ENCODE measurements at places on chromosomes 1 and 21.
A peak's percentile ranks its signal among the peaks of the same experiment; 100 is the strongest.

DNA sequence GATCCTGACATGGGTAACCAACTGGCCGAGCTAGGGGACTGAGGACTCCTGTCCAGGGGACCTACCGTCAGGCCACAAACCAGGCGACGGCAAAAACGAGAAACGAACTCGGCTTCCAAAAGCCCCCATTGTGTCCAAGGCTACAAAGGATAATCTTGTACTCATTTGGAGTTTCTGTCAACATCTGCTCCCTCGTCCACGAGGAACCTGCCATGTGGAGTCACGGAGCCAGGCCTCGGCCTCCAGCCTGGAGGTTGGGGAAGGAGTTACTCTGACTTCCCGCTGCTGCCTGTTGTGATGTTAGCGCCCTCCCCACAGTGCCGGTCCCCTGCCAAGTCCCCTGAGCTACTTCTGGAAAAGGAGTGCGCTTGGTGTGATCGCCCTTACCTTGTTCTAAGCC, 7.3 kb downstream of the KRTAP10-1 start:
- no peak for DNase-seq

DNA sequence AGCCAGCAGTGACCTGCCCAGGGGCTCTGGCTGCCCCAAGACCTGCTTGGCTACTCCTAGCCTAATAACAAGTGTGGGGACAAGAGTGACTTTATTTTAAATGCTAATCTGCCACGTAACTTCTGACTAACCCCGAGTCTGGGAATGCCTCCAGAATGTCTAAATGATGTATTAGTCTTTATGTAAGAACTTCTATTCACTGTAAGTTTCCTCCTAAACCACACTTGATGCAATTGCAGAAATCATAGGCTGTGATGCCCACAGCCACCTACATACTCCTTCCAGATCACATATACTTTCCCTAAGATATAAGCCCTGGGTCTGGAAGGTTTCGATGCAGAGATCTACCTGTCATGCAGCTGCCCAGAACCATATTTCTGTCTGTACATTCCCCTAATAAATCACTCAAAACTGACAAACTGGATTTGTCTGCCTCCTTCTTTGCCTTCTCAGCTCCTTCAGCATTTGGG, 5.9 kb upstream of the VPS45 start:
- DNase-seq = no peak

DNA sequence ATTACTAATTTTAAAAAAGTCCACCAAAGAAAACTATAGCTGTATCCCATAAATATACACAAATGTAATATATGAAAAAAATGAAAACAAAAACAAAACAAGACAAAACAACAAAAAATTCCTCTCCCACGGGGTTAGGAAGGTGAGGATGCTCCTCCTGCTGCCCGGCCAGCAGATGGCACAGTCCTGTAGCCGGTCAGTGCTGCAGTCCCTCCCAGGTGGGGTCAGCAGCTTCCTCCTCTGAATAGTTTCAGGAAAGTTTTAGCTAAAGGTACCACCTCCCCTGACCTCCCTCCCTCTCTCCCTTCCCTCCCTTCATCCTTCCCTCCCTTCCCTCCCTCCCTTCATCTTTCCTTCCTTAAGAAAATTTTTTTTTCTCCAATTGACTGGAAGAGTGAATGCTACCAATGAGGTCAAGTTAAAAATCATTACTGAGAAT, 67.8 kb upstream of the BCL10 start:
- DNase-seq = no peak

- DNase-seq = no peak
Observed at GRCh38 chr1:231134624-231135023, 27.2 kb upstream of the TRIM67 start.

DNA sequence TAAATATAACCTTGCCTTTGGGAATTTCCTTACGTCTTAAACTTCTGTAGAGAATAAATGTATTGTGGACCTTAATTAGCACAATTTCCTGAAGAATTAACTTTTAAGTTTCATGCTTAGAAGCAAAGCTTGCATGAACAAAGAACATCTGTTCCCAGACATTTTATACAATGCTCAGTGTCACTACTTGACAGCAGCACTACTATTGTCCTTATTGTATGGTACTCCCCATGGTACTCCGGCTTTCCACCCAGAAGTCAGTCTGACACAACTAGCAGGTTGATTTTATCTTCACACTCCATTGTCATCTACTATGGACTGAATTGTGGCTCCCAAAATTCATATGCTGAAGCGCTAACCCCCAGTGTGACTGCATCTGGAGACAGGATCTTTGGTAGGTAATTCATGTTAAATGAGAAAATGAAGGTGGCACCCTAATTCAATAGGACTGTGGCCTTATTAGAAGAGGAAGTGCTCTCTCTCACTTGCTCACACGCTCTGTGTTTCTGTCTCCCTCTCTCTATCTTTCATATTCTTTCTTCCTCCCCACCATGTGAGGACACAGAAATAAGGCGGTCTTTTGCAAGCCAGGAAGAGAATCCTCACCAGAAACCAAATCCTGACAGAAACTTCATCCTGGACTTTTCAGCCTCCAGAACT, 10.7 kb upstream of the OR2B11 start:
- DNase-seq = no peak

- DNase-seq = no peak
Observed at GRCh38 chr1:30895944-30896660, 12.5 kb downstream of the SDC3 start.

GRCh38 chr1:178706432-178706831, 18.6 kb upstream of the RALGPS2 start:
- DNase-seq = no peak

DNA sequence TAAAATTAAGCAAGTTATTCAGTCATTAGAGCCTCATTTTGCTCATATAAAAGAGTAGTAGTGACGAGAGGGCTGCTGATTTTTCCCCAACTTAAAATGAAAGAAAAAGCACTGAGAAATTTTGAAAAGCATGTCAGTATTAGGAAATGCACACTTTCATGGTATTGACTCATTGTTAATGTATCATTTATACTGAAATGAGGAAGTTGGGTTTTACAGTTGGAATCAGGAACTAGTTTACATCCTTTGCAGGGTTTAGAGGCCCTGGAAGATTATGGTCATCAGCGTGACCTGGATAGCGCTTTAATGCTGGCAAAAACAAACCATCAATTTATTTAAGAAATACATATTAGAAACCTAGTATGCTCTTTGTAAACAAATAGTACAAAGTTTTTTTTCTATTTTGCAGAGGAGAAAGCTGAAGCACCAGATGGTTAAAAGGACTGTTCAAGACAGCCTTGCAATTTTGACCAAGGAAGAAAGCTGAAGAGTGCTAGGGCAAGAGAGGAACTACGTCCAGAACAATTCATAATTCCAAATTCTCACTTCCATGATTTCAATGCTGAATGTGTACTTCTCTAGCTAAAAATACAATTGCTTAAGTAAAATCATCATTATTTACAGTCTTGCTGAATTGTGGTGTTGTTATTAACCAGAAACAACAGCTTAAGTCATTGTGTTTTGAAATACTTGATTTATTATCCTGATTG, 94.8 kb upstream of the SGIP1 start:
- no peak for DNase-seq

- DNase-seq = no peak
Observed at GRCh38 chr21:46008893-46009621, 27.5 kb downstream of the COL6A1 start.

GRCh38 chr21:34077888-34078287, 4.5 kb downstream of the MRPS6 start:
- no peak for DNase-seq

- DNase-seq = no peak
Observed at GRCh38 chr1:244118109-244118761, 67.2 kb downstream of the ZBTB18 start.

DNA sequence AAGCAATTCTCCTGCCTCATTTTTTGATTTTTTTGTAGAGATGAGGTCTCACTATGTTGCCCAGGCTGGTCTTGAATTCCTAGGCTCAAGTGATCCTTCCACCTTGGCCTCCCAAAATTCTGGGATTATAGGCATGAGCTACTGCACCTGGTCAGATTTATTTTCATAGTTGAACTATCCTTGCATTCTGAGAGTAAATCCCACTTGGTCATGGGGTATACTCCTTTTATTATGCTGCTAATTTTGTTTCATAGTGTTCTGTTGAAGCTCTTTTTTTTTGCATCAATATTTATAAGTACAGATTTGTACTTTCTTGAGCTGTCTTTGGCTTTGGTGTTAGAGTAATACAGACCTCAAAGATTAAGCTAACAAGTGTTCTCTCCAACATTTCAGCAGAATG, 12.8 kb upstream of the CCSAP start:
- no peak for DNase-seq

DNA sequence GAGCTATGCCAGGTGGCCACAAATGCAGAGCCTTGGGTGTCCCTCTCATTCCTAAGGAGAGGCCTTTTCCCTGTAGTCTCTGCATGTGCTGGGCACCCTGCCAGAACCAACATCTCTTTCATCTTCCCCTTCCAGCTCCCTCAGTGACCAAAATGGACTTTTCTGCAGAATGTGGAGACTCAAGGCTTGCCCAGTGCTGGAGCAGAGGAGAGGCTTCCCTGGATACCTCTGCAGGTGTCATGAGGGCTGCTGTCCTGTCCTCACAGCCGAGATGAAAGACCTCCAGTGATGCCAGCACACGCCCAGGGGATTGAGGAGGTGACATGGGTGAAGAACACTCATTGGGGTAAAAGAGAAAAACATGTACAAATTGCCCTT, 347.0 kb upstream of the AJAP1 start:
- no peak for DNase-seq

DNA sequence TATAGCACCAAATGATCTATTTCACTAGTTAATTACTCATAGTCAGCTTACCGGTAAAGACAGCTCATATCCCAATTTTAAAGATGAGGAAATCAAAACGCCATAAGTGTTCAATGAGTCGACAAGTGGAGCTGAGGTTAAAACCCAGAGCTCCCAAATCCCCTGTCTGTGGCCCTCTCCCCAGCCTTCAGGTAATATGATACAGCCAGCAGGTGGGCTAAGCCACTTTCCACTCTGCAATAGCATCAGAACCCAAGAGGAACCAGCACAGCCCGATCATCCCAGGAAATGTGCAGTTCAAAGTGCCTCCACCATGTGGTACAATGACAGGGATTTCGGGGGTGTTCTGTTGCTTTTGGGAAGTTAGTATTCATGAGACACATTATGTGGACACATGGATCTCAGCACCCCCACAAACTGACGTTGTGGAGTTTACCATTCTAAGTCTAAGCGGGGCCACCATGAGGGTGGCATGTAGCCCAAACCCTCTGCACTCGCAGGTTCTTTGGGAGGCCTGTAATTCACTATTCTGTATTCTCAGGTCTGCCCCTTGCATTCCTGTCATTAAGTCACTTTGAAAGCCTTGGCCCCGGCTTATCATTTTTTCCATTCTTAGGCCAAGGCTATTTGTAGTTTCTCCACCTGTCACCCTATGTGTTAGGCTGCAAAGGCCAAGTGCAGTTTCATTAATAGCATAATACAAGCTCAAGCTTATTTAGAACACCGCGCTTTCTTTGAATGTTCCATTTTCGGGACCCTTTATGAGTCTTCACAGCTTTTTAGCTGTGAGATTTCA, 26.3 kb upstream of the ACTN2 start:
- no peak for DNase-seq

DNA sequence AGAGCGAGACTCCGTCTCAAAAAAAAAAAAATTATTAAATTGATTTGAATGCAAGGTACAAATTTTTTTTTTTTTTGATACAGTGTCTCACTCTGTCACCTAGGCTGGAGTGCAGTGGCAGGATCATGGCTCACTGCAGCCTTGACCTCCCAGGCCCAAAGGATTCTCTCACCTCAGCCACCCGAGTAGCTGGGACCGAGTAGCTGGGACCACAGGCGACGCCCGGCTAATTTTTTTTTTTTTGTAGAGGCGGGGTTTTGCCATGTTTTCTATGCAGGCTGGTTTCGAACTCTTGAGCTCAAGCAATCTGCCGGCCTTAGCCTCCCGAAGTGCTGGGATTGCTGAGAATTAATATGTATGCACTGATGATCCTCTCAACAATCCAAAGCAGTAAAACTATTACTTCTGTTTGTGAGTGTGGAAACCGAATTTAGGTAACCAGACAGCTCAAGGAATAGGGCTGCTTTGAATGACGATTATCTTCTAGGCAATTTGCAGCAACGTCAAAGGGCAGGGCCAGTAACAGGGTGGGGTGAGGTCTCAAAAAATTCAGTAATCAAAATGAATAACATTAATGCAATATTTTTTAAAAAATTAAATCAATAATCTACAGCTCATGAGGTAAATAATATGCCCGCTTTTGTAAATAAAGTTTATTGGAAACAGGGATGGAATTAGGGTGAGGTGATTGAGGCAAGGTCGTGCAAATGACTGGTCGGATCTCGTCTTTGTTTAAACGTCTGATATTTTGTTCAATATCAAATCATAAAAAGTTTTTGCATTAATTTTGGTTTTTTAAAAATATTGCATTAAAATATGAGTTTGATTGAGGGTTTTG, 1.2 kb downstream of the CLSPN start:
- peak; percentile 1 for DNase-seq

DNA sequence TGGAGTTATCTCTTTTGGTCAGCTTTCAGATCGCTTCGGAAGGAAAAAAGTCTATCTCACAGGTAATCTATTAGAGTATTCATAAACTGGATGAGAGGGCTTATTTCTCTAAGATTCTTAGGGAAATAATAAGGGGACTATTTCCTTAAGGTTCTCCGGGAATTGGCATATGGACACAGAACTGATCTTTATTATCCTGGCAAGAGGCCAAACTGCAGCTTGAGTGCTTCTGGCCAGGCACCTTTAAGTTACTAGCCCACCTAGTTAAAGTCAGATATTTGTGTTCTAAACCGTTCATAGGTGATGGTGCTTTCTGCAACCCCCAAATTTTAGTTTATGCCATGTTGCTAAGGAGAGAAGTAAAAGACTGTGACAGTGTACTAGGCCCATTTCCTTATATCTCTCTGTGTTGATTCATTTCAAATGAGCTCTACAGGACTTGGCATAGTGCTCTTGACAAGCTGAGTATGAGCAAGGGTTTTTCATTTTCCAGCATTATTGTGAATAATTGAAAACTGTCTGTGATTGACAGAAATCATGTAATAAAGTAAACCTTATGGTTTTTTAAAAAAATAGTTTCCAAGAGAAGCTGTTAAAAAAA, 43.4 kb downstream of the SLC22A15 start:
- DNase-seq = no peak

DNA sequence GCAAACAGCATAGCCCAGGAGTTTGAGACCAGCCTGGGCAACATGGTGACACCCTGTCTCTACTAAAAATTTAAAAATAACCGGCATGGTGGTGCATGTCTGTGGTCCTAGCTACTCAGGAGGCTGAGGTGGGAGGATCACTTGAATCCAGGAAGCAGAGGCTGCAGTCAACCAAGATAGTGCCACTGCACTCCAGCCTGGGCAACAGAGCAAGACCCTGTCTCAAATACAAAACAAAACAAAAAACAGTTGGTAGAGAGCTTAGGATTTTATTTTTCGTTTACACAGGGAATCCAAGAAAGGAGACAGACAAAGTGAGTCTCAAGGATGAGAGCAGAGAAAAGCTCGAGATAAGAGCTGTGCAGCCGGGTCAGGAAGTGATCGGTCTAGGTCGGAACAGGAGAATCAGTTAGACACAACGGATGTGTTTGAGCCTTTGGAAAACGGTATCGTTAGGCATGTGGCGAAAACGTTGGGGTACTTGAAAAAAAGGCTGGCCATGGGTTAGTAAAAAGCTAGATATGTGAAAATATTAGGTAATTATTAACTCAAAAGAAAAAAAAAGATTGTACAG, 1.7 kb upstream of the MIB2 start:
- DNase-seq = no peak
